Muscle of leg (tissue), 16 donors: ENCODE measurements at places on chromosomes 16 and 17.

DNA sequence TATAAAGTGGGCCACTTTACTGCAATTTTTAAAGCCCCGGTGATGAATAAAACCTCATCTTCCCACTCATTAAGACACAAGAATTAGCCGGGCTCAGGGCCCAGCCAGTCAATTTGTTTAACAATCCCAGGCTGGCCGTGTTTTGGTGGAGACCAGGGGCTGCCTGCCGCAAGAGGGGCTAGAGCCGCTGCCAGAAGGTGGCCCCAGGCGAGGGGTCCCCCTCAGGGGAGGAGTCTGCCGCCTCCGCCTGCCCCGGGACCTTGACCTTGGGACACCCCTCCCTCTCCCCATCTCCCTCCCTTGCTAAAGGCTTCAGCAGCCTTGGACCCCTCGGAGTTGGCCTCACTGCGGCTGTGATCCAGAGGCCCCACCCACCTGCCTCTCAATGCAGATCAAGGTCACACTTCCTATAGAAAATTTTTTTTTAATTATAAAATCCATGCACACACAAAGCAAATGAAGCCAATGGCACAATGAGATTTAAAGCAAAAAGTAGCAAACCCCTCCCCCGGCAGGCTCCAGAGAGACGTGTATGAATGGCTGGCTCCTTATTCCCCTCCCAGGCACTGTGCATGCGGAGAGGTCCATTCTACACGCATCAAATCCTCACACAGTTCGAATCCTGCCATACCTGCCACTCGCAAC lies 23.0 kb upstream of the SLC38A10 start:
- no peak for DNase-seq

GRCh38 chr17:49362723-49363117 lies 670 bp upstream of the ZNF652 start:
- no peak for DNase-seq

- DNase-seq = no peak
Measured at GRCh38 chr17:17853811-17854447, 17.1 kb upstream of the SREBF1 start.

DNA sequence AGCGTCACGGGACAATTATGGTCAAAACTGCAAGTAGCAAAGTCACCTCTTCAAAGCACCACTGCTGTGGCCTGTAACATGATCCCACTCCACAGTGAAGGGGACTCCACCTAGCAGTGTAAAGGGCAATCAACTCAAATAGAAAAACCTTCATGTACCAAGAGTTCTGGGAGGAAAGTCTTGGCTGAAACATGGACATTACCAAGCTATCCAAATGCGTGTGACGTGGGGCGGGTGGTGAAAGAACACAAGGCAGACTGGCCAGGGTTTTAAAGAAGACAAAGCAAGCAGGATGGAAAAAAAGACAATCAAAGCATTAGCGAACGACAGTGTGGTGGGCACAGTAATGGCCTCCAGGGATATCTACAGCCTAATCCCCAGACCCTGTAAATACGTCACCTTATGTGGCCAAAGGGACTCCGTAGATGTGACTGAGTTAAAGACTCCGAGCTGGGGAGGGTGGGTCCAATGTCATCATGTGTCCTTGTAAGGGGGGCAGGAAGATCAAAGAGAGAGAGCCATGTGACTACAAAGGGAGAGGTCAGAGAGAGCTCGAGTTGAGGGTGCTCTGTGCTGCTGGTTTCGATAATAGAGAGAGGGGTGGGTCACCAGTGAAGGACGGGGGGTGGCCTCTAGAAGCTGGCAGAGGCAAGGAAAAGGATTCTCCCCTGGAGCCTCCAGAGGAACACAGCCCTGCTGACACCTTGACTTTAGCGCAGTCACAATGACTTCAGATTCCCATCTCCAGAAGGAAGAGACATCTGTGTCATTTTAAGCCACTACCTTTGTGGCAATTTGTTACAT lies 6.0 kb downstream of the HSDL1 start:
- DNase-seq = peak; percentile 27

DNA sequence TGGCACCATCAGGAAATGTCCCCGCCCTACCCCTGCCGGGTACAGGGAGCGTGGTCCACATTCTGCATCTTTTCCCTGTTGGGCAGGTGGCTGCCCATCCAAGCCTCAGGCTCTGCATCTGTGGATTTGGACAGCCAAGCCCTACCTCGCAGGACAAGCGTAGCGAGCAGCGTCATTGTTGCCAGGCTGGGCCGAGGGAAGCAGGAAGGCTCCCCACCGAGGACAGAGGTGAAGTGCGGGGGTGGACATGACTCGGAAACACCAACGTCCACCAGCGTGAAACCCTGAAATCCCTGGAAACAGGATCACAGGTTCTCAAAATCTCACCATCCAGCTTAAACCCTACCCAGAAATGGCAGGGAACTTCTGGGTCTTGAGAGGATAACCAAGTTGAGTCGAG lies 73.6 kb downstream of the SOCS1 start:
- no peak for DNase-seq
